ENCODE measurements at places on chromosomes 1 and 21. TPM values are rescaled to one million over a fixed set of nuclear protein-coding genes. Genes with fewer than 3 reads are reported as not detected.

GRCh38 chr1:11455967-11456570 is 22.9 kb upstream of the DISP3 start:
- no peak for DNase-seq

Gene TIE1
- total RNA-seq = 80.7 TPM

Gene LCE1F
- not detected for total RNA-seq

DNA sequence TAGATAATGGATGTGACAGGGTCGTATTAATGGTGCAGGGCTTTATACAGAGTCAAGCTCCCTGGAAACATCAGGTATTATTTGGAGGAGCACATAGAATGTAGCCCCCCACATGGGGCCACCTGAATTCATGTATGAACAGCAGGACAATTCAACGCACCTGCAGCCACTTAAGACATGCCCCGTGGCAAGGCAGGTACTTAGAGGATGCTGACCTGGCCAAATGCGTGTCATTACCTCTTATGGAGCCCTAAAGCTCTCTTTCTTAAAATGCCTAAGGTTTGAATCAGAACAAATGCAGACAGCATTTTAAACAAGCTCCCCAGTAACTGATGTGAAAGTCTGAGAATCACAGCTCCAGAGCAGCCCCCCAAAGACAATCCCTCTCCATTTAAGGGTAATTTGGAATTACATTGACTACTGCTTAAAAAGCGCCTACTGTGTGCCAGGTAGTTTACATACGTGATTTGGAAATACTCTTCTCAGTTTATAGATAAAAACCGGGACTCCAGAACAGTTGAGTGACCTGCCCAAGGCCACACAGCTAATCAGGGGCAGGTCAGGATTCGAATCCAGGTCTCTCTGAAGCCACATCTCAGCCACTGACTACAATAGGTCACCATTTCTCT is 71.0 kb upstream of the KLHDC7A start:
- DNase-seq = no peak

GRCh38 chr1:176878750-176879536 is 285.6 kb downstream of the ASTN1 start:
- no peak for DNase-seq

GRCh38 chr21:8998946-8999681 is 1522.3 kb upstream of the TPTE start:
- DNase-seq = no peak
